ENCODE measurements at places on chromosomes 12 and 14. TPM values are rescaled to one million over a fixed set of nuclear protein-coding genes. Genes with fewer than 3 reads are reported as not detected.

DNA sequence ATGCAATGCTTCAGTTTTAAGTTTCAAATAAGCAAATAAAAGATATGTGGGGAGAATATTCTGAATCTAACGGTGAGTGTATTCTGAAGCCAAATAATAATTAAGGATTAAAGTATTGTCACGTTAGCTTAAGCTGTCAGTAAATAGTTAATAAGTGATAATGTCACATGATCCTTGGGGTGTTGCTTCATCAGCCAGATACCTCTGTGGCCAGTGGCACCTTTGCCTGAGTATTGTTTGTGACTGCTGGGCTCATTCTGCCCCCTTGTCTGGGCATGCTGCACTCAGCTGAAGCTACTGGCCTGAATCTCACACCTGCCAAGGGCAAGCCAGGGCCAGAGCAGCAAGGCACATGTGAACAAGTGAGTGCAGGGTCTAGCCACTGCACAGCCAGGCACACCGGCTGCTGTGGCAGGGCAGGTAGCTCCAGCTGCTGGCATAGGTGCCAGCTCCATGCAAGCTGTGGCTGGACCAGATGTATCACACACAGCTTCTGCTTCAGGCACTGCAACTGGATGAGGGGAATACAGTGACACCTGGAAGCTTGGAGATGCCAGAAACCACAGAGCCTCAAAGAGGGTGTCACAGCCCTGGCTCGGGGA lies 739.7 kb downstream of the SLC6A15 start:
- no peak for DNase-seq

- DNase-seq, result no peak
Measured at GRCh38 chr14:31510222-31510621, 22.4 kb upstream of the GPR33 start.

GRCh38 chr12:108307006-108307405 lies 32.1 kb downstream of the CMKLR1 start:
- DNase-seq, result peak; percentile 89

DNA sequence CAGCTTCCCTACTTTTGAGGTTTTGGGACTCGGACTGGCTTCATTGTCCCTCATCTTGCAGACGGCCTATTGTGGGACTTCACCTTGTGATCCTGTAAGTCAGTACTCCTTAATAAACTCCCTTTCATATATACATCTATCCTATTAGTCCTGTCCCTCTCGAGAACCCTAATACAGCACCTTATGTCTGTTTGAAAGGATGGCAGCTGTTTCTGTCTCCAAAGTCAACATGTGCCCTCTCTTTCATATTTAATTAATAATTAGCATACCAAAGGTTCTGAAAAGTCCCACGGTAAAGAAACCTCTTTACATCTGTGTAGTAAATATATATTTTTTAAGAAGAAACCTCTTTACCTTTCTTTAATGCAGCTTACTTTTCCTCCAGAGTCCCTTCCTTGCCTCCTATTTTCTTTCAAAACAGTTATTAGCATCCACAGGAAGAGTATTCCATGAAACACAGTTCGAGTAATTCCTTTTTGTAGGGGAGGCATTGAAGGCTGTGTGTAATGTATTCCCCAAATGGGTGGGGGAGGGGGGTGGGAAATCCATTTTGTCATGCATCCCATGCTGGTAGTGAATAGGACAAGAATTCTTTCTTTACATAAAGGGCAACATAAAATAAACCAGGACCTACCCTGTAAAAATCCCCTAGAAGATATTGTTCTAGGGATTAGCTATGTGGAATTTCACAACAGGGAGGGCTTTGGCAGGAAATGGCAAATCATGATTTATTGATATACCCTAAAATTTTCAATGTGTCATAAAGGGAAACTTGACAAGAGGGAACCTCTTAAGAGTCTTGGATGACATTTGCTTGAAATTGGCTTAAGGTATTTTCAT lies 241.5 kb downstream of the SUDS3 start:
- DNase-seq, result no peak

DNA sequence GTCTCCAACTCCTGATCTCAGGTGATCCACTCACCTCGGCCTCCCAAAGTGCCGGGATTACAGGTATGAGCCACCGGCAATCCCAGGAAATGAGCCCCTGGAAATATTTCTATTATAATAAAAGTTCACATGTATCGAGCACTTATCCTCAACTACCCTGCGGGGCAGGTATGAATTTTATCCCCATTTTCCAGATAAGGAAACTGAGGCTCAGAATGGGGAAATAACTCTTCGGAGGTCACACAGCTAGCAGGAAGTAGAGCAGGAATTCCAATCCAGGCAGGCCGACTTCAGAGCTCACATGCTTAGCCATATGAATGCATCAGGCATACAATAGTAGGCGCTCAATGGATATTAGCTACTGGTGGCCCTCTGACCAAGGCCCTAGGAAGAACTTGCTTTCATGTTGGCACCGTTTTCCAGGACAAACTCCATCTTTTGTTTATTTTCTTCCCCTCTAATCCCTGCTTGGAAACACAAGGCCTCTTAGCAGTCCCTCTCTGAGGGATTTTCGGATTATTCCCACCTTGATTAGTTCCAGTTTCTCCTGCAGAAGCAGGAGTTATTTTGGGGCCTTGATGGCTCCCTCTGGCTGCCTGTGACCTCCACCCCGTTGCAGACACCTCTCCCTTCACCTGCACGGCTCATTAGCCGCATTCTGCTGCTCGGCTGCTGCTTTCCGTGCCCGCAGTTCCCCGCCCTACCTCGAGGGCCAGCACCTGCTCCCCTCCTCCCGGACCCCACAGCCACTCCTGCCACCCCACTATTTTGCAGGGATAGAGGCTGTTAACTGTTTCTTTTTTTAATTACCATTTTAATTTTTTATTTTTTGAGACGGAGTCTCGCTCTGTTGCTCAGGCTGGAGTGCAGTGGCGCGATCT lies 18.7 kb upstream of the POP5 start:
- DNase-seq, result no peak

DNA sequence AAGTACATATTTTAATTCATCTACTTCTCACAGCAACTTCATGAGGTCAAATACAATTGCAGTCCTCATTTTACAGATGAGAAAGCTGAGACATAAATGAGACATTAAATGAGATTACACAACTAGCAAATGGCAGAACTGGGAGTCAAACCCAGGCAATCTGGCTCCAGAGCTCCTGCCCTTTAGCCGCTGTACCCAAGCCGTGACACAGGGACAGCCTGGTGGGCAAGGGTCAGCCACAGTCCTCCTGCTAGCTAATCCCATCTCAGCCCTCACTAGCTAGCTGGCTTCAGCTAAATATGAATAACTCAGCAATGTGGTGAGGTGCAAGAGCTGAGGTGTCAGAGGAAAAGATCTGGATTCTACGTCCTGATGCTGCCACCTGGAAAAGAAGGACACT lies 54.8 kb downstream of the NINJ2 start:
- no peak for DNase-seq

- DNase-seq, result no peak
Measured at GRCh38 chr12:31722580-31722979, 6.2 kb downstream of the AMN1 start.

Gene ANKS1B
- total RNA-seq, result 0.70 TPM

Gene SLCO1C1
- 0.68 TPM for total RNA-seq

Gene DLGAP5
- 11.5 TPM for total RNA-seq

DNA sequence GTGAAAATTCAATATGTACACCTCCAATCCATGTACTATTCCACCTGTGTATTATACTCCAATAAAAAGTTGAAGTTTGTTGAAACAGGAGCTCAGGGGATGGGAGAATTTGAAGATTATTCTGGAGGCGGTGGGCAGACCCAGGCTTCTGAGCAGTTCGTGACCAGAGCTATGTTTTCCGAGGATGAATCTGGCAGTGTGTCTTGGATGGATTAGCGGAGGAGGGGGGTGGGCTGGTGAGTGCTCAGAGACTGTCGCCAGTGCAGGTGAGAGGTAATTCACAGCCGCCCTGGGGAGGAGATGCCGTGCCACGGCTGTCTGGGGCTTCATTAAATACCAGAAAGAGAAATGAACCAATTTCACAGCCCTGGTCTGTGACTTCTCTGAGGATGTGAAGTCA lies 283.0 kb upstream of the RTL1 start:
- DNase-seq, result no peak

Gene TEX52
- total RNA-seq, result not detected

DNA sequence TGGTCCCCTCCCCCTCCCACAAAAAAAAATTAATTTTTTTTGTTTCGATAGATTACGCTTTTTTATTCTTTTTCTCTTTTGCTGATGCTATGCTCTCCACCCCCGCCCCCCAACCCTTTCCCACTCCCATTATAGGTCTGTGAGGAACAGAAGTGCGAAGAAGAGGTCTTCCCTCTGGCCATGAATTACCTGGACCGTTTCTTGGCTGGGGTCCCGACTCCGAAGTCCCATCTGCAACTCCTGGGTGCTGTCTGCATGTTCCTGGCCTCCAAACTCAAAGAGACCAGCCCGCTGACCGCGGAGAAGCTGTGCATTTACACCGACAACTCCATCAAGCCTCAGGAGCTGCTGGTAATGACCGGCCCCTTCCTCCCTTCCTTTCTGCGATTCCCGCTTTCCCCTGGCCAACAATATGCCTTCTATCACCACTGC lies 2.3 kb downstream of the CCND2 start:
- no peak for DNase-seq

- no peak for DNase-seq
Measured at GRCh38 chr12:27332407-27332713, 276 bp upstream of the BMAL2 start.

Gene PLA2G1B
- total RNA-seq, result 1.2 TPM

DNA sequence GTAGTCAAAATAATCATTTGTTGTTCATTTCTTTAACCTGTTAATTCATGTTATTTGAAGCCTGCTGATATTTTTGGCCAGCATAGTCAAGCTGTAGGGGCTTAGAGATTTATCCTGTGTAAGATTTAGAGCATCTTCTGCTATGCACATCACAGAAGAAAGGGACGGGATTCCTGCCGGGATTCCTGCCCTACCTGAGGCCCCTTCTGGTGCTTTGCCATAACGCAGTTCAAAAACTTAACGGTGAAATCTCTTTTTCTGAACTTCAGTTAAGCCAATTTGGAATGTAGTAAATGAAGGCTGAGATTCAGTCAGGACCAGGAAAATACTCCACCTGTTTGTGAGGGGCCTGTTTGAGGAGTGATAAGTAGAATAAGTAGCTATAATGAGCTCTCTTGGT lies 50.7 kb upstream of the TMEM260 start:
- peak; percentile 36 for DNase-seq

Gene OVCH1
- 0.52 TPM for total RNA-seq

DNA sequence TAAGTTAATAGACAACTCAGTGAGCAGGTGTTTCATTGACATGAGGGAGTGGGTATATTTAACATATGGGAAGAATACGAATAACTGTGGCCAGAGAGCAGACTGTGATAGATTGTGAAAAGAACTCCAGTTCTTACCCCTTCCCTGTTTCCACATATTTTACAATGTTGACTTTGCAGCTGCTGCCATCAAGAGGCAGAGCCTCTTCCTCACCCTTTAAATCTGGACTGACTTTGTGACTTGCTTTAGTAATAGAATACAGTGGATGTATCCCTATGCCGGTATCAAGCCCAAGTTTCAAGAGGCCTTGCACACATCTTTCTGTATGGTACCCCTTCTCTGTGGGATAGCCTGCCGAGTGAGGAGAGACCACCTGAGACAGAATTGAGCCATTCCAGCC lies 356.7 kb downstream of the ETNK1 start:
- no peak for DNase-seq

DNA sequence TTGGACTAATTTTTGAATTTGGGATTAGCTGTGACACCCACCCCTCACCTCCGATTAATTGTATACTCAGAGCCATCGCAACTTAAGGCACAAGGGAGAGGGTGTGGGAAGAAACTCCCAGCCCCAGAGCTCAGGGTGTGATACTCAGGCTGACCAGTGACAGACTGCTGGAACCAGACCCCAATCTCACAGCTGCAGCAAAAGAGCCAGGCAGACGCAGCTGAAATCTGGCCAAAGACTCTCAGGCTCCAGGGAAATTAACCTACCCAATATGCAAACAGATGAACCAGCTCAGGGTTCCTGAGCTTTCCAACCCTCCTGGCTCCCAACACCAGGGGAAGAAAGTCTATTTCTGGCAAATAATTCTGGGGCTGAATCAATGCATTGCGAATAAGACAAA lies 30.5 kb downstream of the ANAPC7 start:
- no peak for DNase-seq

Gene GZMB
- not detected for total RNA-seq

Gene CCDC196
- total RNA-seq, result not detected

Gene ACOT6
- not detected for total RNA-seq

DNA sequence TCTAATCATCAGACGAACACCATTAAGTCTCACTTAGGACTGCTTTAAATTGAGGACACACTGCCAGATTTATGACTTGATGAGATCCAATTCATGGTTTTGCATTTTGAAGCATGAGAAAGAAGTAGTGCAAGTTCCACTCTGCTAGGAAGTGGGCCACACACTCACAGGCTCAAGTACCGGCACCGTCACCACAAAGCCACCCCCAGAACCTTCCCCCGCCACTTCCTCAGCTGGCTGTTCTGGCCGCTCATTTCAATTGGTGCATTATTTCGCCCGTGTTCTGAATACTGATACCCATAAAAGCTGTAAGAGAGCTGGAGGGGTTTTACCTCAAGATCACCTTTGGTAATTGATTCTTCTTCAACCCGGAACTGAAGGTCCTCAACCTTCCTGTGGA lies 70.1 kb downstream of the CLIP1 start:
- DNase-seq, result no peak

Gene C14orf39
- 1.4 TPM for total RNA-seq

Gene COCH
- 4.8 TPM for total RNA-seq

DNA sequence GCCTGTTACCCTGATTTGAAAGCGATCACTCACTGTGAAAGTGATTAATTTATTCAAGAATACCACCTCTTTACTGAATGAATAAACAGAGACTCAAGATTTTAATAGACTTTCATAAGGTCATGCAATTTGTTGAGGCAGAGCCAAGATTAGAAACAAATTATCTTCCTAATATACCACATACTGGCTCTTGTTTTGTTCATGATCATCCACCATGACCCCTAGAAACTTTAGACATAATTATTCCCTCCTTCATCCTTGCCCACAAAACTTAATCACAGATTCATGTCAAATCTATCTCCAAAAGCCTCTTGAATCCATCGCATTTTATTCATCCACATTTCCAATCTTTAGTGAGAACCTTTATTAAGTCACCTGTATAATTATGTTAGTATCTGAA lies 152.3 kb downstream of the ATXN7L3B start:
- DNase-seq, result no peak

DNA sequence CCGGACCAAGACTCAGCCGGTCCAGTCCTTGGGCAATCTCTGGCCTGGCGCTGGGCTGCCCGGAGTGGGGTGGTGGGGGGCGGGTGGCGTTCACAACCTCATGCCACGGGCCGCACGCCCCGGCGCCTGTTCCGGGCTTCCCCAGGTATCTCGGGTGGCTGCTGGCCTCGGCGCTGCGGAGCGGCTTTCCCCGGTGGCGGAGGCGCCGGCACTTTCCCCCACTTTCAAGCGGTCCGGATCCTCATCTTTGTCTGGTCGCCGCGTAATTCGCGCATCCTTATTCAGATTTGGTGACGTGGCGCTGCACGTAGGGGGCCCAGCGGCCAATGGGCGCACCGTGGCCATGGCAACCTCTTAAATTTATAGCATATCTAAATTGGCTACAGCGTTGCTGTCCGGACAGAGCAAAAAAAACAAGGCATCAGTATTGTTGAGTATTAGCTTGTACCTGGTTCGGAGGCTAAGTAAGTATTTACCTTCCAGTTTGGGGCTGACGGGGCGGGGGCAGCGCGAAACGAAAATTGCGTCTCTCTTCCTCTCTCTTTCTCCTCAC lies at the start of gene LHX5:
Gene LHX5 (minus strand): TSS at position 253 of the 553 bp plus-strand sequence. CDS start 373 bp downstream, outside the sequence.
- DNase-seq, result no peak
